ENCODE measurements at places on chromosomes 7 and 10. TPM values are rescaled to one million over a fixed set of nuclear protein-coding genes. Genes with fewer than 3 reads are reported as not detected.

DNA sequence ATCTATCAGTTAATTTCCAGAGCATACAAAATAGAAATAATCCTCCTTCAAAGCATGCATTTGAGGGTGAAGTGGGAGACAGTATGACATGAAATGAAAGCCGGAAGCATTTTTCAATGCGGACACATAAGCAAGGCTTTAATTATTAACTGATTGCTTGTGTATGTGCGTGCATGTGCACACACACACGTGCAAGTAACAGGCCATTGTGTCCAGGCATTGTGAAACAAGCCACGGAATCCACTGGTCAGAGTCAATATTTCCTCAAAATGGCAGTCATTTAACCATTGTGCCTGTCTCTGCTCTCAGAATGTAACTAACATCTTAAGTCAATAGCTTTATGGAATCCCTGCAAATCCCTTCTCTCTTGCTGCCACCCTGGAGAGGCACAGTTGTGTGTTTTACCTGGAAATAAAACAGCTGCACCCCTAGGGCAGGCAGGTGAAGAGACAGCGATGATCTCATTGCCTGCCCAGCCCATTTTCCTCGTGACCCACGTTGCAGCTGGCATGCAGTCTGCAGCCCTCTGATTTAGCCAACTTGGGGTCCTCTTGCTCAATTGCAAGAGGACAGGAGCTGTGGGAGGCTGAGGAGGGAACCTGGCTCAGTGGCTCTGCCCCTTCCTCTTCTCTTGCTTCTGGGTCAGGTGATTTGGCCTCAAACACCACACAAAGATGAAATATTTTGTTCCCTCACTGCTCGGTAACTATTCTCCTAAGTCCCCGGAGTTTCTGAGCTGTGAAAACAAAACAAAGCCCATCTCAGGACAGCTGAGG lies 500.9 kb upstream of the ZMIZ1 start:
- no peak for DNase-seq

DNA sequence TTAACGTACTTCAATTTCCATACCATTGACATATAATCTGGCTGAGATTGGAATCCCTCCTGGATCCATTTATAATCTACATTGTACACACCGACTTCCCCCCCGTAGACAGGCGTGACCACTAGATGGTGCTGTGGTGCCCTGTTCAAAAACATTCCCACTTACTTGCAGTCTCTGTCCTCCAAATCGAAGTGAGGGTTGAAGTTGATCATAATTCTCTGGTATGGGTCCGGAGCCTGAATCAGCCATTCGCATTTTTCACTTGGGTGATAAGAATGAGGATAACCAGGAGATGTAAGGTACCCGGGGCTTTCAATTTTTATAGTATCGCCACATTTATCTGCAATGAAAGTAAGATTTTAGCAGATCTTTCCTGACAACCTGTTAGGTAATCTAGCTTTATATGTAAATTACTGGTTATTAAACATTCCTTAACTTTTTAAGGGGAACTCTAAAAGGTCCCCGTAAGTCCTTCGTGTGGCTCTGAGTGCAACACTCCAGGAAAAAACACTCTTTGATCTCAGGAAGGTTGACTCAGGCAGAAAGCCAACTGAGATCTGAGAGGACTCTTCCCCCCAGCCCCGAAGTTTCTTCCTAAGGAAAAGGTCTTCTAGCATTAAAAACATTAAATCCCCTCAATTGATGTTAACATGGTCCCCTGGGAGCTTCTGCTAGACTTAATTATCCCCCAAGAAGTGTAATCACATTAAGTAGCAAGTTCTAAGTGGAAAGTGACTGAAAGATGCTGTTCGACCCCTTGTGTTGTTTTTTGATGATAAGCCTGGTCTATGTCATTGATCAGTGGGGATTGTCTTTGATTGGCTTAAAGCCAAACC lies 3.7 kb downstream of the NRP1 start:
- no peak for DNase-seq

DNA sequence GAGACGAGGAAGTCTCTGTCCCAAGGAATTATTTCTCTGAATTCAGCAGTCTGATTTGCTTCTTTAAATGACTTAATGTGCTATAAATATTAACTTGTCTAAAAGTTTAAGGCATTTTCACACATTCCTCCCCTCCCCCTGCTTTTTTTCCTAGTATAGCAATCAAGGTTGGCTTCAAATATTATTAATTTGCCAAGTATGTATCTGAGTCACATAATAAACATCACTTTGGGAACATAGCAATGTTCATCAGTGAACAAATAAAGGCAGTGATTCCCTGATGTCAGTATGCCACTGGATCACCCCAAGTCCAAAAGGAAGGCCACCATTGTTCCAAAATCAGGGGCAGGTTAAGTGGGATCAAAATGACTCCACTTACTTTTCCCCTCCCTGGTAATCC lies 40.5 kb downstream of the PDE6C start:
- peak; percentile 74 for DNase-seq

DNA sequence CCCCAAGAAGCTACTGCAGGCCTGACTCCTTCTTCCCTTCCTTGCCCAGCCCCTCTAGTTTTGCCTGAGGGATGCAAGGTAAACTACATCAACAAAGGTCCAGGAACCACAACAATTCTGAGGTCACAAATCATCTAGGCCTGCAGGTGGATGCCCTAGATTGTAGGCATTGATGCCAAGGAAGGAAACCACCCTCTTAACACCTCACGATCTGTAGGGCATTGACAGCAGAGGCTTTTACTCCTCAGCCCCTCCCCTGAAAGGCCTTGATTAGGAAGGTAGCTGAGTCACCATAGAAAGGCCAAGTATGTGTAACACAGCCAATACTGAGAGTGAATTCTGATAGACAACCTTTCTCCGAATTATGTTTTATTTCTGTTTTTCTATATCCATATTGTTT lies 46.7 kb upstream of the FAM3C start:
- DNase-seq, result no peak

- DNase-seq, result no peak
Observed at GRCh38 chr7:70132226-70132851, 534.1 kb downstream of the AUTS2 start.

- no peak for DNase-seq
Observed at GRCh38 chr7:37759526-37759925, 76.0 kb downstream of the GPR141 start.

- DNase-seq, result no peak
Observed at GRCh38 chr10:96973809-96974747, 142.0 kb downstream of the LCOR start.

GRCh38 chr10:111261081-111261615 lies 184.3 kb downstream of the ADRA2A start:
- no peak for DNase-seq

DNA sequence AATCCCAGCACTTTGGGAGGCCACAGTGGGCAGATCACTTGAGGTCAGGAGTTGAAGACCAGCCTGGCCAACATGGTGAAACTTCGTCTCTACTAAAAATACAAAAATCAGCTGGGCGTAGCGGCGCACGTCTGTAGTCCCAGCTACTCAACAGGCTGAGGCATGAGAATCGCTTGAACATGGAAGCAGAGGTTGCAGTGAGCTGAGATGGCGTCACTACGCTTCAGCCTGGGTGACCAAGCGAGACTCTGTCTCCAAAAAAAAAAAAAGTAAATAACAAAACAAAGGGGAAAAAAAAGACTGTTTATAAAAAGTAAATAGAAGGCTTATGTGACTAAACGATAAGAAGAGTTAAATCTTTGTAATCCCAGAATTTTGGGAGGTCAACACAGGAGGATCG lies 15.0 kb upstream of the DNMBP start:
- no peak for DNase-seq

GRCh38 chr10:34236931-34237330 lies 578.2 kb downstream of the PARD3 start:
- DNase-seq, result no peak

DNA sequence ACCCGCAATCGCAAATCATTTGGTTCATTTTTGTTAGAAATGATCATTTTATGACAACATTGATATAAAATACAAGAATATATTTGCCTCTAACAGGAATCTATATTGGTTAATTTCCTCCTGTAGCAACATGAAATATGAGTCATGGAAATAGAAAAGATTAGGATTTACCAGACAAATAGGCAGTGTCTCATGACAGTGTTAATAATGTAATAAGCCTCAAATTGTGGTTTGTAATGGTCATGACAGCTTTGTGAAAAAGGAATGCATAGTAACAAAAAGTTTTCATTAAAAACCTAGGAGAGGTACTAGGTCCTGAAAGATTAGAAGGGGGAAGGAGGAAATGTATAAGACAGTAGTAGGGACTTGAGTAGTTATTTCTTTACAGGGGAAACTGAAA lies 7.9 kb upstream of the SLK start:
- DNase-seq, result no peak

DNA sequence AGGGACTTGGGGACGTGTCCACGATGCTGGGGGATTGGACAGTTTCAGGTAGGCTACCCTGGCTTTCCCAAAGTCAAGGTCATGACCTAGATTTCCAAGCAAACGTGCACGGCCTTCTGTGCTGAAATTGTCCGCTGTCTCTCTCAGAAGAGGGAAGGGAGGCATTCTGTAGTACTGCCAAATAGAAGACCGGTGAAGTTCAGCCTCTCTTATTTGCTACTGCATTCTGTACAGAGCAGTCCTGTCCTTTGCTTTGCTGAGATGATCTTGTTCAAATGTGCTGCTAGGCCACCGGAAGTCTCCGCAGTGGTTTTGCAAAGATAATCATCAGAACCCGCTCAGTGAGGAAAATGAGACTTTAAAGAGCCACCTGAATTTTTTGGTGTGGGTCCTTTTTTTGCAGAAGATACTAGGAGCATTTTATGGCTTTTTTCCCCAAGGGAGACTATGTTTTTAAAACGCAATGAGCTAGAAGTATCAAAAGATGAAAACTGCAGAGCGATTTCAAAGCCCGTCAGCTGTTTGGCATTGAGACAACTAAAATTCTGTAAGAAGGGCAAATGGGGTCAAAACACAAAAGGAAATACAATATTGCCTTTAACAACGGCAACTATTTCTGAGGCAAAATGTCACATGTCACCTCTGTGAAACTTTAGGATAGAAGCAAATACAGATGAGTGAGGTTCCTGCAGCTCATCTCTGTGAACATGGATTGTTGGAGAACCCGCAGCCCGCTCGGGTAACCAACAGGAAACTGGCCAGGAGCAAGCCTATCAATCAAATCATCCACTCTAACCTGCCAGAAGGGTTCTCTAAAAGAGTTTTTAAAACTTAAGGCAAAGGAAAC lies 1.3 kb upstream of the NMT2 start:
- no peak for DNase-seq

GRCh38 chr10:132978542-132978941 lies 36.2 kb upstream of the CFAP46 start:
- DNase-seq, result no peak

GRCh38 chr7:1156782-1157535 lies 3.0 kb downstream of the ZFAND2A start:
- peak; percentile 98 for DNase-seq

- no peak for DNase-seq
Observed at GRCh38 chr10:68315582-68315981, 16.3 kb upstream of the HNRNPH3 start.

DNA sequence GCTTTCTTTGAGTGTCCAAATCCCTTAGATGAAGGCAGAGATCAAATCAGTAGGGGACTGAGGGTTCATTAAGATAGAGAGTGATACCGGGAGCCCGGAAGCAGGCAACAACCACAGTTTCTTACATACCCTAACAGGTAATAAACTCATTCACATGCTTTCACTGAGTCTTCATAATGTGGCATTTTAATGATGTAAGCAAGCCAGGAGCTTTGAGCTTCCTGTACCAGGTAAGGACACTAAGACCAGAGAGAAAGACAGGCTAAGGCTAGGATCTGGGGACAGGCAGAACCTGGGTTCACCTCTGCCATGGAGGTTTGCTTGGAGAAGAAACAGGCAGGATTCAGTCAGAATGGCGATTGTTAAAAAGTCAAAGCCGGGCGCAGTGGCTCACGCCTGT lies 618.3 kb downstream of the GALNT17 start:
- no peak for DNase-seq

- no peak for DNase-seq
Observed at GRCh38 chr10:28470873-28471651, 61.9 kb upstream of the WAC start.

DNA sequence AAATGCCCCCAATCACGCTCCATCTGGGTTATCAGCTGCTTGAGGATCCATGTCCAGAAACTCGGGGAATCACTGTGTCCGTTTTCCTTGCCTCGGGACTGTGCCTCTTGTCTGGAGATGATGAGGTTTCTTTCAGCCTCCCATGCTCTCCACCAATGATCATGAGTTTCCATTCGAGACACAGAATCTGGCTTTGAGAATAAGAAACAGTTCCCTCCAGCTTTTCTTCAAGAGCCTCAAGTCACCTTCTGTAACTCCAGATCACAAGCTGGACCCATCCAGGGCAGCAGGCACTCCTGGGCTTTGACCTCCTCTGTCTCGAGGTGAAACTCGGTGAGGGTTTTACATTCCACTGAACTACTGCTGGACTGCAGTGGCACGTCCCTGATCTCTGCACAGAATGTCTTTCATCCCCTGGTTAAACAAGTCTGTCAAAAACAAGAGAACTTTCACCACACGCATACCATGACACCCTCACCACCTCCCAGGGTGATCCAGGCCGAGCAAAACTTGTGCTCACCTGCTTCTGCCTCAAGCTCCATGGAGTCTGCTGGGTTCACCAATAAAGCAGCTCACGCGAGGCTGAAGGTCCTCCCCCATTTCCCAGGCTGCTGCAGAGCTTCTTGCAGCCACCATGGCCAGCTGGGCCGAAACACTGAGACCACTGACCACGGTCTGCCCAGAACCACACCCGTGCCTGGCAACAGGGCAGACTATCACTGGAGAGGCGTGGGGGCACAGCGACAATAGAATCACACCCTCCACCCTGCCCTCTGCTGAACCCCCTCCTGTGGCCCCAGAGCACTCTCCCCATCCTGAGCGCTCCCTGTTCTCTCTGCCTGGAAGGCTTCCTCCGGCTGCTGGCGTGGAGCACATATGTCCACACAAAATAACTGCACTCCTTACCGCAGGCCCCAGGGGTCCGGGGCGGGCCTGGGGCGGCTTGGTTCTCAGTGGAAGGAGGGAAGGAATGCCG lies 25.1 kb downstream of the MAT1A start:
- DNase-seq, result no peak

DNA sequence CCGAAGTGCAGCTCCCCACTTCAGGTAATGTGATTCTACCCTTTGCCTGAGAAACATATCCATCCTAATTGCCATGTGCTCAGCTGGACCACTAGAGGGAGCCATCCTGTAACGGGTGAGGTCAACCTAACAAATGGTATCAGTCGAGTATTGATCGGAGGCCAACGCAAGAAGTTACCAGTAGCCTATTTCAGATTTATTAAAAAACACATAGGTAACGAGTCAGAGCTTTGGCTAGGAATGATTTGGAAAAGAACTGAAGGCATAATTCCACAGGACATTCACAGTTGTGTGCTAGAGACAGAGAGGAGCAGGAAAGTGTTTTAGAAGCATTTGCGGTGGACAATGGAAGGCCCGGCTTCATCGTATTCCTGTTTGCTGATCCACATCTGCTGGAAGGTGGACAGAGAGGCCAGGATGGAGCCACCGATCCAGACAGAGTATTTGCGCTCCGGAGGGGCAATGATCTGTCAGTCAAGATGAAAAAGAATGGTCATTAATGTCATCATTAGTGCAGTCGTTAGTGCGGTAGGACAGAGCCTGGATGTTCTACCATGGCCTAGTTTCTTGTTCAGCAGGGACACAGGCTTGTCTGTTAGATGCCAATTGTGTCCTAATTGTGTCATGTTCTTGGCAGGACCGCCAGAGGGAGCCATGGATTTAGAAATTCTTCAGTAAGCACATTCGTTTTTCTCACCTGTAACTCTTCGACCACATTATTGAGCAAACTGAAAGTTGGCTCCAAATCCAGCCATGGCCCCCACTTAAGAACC lies 17.5 kb downstream of the ACTA2 start:
- DNase-seq, result peak; percentile 60

The CALML5 gene
- not detected for total RNA-seq

The CPEB3 gene
- total RNA-seq, result 2.4 TPM

The RNF32 gene
- 3.5 TPM for total RNA-seq

The DLG5 gene
- total RNA-seq, result 85.6 TPM

The ASIC3 gene
- total RNA-seq, result 1.3 TPM

The H2AZ2 gene
- total RNA-seq, result 319 TPM

The GPR15LG gene
- total RNA-seq, result 0.41 TPM

All from Panc1 (cell line).